ENCODE measurements at places on chromosomes 3 and 15. TPM values are rescaled to one million over a fixed set of nuclear protein-coding genes. Genes with fewer than 3 reads are reported as not detected.

SERPINI1 gene
- total RNA-seq: 5.9 TPM

- no peak for DNase-seq
Measured at GRCh38 chr15:26087881-26088280, 224.8 kb upstream of the ATP10A start.

DNA sequence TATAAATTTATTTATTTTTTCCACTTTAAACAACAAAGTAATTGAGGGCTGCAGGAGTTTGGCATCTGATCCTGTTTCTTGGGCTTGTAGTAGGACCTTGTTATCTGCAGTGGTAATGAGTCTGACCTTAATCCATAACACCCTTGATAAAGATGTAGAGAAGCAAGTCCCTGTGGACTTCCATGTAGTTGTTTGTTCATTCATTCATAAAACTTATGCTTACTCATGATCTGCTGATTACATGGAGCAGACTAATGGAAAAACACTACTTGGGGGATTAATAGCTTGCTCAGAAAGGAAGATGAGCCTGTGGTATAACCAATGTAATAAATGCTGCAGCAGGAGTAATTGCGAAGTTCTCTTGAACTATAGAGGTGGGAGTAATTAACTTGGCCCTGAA is 271.5 kb upstream of the TBL1XR1 start:
- DNase-seq: no peak

- peak; percentile 53 for DNase-seq
Measured at GRCh38 chr3:28726840-28727239, 378.2 kb upstream of the AZI2 start.

DNA sequence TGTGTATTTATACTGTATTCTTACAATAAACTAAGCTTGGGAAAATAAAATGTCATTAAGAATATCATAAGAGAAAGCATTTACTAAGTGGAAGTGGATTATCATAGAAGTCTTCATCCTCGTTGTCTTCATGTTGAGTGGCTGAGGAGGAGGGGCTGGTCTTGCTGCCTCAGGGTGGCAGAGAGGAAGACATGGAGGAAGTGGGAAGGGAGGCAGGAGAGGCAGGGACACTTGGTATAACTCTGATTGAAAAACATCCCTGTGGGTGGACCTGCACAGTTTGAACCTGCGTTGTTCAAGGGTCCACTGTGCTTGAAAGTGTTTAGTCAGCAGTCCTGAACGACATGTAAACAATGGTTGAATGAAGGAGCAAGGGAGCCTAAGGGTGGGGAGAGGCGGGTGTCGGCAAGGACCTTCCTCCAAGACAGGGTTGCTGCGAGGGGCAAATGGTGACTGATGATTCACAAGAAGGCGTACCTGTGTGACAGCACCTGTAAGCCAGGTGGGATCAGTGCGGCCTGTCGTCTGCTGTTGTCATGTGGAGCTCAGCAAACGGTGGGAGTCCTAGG is 103.8 kb upstream of the KLF13 start:
- DNase-seq: peak; percentile 42

DNA sequence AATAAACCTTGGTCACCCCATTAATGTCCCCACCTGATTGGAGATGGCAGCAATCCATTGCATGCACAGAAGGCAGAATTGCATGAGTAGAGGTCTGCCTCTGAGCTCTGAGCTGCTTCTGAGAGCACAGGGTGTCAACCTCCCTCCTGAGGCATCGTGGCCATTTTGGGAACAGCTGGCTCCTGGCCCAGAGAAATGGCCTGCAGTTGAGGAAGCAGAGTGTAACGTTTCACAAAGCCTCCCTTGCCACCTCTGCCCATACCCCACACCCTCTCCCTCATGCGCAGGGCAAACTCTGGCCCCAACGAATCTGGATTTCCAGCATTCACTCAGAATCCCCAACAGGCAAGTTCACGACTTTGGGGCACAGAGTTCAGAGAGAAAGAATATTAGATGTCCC is 198.9 kb downstream of the ADAMTS9 start:
- DNase-seq: peak; percentile 41

DNA sequence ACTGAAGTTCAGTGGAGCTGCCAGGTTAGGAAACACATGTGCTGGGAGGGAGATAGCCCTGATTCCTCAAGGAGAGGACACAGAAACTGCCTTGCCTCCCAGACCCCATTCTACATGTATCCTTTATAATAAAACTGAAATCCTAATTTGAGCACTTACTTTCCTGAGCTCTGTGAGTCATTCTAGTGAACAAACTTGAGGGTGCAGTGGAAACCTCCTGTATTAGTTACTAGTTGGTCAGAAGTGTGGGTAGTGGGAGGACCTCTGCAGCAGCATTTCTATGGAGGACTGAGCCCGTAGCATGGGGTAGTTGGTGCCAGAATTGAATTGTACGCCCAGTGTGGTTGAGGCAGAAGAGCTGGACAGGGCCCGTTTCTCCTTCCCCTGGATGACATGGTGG is 23.9 kb downstream of the ATP1B3 start:
- DNase-seq: no peak

MORC1 gene
- total RNA-seq: not detected

FHIT gene
- 10.5 TPM for total RNA-seq

GRCh38 chr3:77590191-77590590 is 550.3 kb downstream of the ROBO2 start:
- DNase-seq: no peak

- no peak for DNase-seq
Measured at GRCh38 chr3:128573160-128573559, 77.5 kb downstream of the RPN1 start.

- DNase-seq: no peak
Measured at GRCh38 chr3:114310695-114311094, 16.9 kb downstream of the TIGIT start.

NEK11 gene
- not detected for total RNA-seq

DNA sequence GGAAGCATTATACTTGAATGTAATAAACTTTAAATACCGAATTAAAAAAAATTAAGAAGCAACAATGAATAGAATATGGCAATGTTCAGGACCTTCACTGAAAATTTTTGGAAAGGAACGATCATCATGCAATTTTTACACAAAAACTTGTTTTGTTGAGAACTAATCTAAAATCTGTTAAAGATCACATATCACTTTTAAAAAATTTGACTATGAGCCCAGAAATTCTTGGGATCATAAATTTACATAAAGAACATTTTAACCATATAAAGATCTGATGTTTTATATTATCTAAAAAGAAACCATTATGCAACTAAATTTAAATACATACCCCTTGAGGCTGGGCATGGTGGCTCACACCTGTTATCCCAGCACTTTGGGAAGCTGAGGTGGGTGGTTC is 76.2 kb upstream of the MELTF start:
- DNase-seq: no peak

IL17RC gene
- 111 TPM for total RNA-seq

C3orf20 gene
- total RNA-seq: not detected

RTP4 gene
- not detected for total RNA-seq

MUC4 gene
- total RNA-seq: 41.3 TPM

GRCh38 chr3:177185035-177185574 is 12.2 kb downstream of the TBL1XR1 start:
- DNase-seq: no peak

DNA sequence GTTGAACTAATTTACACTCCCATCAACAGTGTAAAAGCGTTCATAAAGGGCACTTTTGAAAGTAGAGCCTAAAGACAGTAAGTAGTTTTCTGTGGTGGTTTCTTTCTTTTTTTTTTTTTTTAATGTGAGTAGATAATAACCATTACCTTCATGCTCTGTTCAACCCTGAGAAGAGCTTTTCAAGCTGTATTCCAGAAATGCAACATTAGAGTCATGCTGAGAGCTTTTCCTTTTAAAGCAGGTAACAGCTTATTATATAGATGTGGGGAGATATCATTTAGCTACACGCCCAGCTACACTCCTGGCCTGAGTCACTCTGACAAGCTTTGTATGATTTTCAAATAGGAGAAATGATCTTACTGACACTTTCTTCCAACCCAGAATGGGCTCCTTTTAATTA is 96.2 kb upstream of the ARHGEF26 start:
- DNase-seq: no peak

DNA sequence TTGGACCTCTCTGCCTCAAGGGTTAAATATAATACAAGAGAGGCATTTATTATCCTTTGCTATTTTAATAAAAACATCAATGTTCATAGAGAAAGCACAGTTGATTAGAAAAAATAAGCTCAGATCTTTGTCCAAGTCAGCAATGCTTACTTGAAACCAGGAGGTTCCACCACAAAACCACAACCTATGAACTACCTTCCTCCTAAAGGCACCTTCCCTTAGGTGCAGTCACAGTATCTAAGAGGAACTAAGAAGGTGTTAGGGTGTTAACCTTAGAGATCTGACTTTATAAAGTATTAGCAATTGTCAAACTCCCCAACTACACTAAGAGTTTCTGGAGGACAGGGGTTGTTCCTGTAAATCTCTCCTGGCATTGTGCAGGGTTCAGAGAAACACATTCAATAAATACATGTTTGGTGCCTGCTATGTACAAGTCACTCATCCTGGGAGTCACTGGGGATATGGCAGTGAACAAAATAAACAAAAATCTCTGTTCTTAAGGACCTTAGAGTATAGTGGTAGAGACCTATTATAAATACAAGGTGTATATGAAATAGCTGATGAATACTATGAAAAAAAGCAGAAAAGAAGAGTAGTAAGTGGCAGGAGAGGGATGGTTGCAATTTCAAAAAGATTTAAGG is 208.6 kb downstream of the NFKBIZ start:
- peak; percentile 49 for DNase-seq

DNA sequence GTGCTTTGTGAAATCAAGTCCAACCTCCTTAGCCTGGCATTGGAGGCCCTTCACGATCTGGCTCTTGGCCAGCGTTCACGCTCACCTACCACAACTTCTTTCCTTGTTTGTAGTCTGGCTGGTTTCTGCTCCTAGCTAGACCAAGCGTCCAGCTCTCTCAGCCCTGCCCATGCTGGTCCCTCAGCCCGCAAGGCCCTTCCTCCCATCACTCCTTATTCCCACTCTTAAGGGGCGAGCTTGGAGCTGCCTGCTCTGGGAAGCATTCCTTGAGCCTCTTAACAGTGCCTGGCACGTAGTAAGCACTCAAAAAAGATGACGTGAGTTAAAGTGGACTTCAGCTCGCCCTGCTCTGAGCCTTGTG is 8.7 kb downstream of the SLC6A6 start:
- DNase-seq: peak; percentile 84

DLG1 gene
- total RNA-seq: 89.9 TPM

GRCh38 chr3:67416703-67417102 is 237.7 kb downstream of the SUCLG2 start:
- DNase-seq: no peak

DNA sequence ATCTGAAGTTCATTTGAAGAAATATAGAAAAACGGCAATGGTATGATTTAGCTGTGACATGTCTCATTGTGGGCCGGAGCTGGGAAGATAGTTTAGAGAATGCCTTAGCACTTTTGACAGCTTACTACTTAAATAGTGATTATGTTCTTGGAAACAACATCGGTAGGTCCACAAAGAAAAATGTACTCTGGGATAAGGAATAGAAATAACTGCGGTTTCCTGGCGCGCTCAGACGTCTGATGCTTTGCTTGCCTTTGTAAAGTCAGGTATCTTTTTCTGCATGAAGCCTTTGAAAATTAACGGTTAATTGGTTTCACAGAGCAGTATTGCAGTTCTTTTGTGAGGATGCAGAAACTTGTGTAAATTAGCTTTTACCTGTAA is 1.4 kb downstream of the USP3 start:
- DNase-seq: no peak

GRCh38 chr3:51968170-51968775 is 1.0 kb upstream of the PCBP4 start:
- no peak for DNase-seq
